ENCODE measurements at places on chromosomes 16 and 17. TPM values are rescaled to one million over a fixed set of nuclear protein-coding genes. Genes with fewer than 3 reads are reported as not detected.

KRT27 gene
- not detected for total RNA-seq

NXN gene
- total RNA-seq, result 25.2 TPM

MEIOC gene
- 0.22 TPM for total RNA-seq

AOC3 gene
- 0.11 TPM for total RNA-seq

CBX2 gene
- 2.3 TPM for total RNA-seq

SDR42E2 gene
- not detected for total RNA-seq

ZNF469 gene
- total RNA-seq, result 1.4 TPM

KRT39 gene
- total RNA-seq, result 0.11 TPM

BMERB1 gene
- 39.5 TPM for total RNA-seq

OR3A3 gene
- total RNA-seq, result 0.33 TPM

HSPB9 gene
- total RNA-seq, result not detected

CARHSP1 gene
- total RNA-seq, result 148 TPM

LGALS3BP gene
- 456 TPM for total RNA-seq

PLEKHH3 gene
- 14.6 TPM for total RNA-seq

CMTM2 gene
- not detected for total RNA-seq

IL17C gene
- total RNA-seq, result not detected

DNAI2 gene
- not detected for total RNA-seq

TM4SF5 gene
- total RNA-seq, result not detected

ZFHX3 gene
- total RNA-seq, result 3.3 TPM

KCNJ16 gene
- total RNA-seq, result not detected

RARA gene
- total RNA-seq, result 4.8 TPM

PSMC5 gene
- 54.9 TPM for total RNA-seq

MYOCD gene
- total RNA-seq, result 0.11 TPM

ARHGAP23 gene
- 57.9 TPM for total RNA-seq

ACE gene
- 4.6 TPM for total RNA-seq

NT5M gene
- 2.2 TPM for total RNA-seq

TEKT3 gene
- 0.11 TPM for total RNA-seq

APOBR gene
- total RNA-seq, result not detected

ZNF423 gene
- 0.62 TPM for total RNA-seq

ZFP3 gene
- total RNA-seq, result 1.7 TPM

CCDC144A gene
- 9.1 TPM for total RNA-seq

C17orf107 gene
- total RNA-seq, result 8.2 TPM

KRTAP3-2 gene
- total RNA-seq, result not detected

SOX9 gene
- 2.9 TPM for total RNA-seq

WIPI1 gene
- total RNA-seq, result 186 TPM

TBC1D3G gene
- total RNA-seq, result not detected

RANGRF gene
- total RNA-seq, result 9.7 TPM

SCIMP gene
- not detected for total RNA-seq

UNC119 gene
- 14.1 TPM for total RNA-seq

MYO15A gene
- total RNA-seq, result 0.50 TPM

VASN gene
- total RNA-seq, result 94.3 TPM

RCVRN gene
- total RNA-seq, result not detected

FBXW10B gene
- total RNA-seq, result 0.62 TPM

SLC16A5 gene
- 5.2 TPM for total RNA-seq

Data from uterine smooth muscle cell (primary cell).